ENCODE measurements at places on chromosomes 5 and 9.

GRCh38 chr9:7237473-7238246 is 479.9 kb downstream of the KDM4C start:
- no peak overlapping the region for H3K4me3 ChIP-seq
- no peaks in the 10 kb centered on the region for H3K27me3 ChIP-seq
- DNase-seq = no peak

GRCh38 chr5:124195411-124195810 is 551.0 kb downstream of the ZNF608 start:
- no peak overlapping the region for H3K4me3 ChIP-seq
- no peaks in the 10 kb centered on the region for H3K27me3 ChIP-seq
- no peak overlapping the region for H3K27ac ChIP-seq
- no peaks in the 10 kb centered on the region for H3K4me1 ChIP-seq
- no peaks in the 10 kb centered on the region for H3K36me3 ChIP-seq

DNA sequence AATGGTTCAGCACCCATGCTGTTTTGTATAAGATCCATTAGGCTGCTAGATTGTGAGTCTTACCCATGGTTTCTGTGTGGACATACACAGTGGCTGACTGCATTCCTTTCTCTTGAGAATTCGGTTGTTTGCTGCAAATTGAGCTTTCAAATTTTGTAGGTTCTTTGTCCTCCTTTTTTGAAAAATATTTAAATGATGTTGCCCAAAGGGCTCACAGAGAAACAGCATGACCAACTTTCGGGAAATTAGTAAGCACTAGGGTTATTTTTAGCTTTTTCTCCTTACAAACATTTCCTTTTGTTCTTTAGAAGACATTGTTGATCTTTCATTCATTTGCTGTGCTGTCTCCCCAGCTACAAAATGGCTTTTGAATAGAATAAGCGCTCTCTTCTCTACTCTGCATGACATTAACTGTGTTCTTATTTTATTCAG is 79.4 kb downstream of the NLN start:
- DNase-seq = no peak
- H3K4me1 ChIP-seq = peaks cover 14% of the 10 kb centered on the region
- no peak overlapping the region for H3K4me3 ChIP-seq
- H3K36me3 ChIP-seq = peaks cover 27% of the 10 kb centered on the region
- no peaks in the 10 kb centered on the region for H3K27me3 ChIP-seq

DNA sequence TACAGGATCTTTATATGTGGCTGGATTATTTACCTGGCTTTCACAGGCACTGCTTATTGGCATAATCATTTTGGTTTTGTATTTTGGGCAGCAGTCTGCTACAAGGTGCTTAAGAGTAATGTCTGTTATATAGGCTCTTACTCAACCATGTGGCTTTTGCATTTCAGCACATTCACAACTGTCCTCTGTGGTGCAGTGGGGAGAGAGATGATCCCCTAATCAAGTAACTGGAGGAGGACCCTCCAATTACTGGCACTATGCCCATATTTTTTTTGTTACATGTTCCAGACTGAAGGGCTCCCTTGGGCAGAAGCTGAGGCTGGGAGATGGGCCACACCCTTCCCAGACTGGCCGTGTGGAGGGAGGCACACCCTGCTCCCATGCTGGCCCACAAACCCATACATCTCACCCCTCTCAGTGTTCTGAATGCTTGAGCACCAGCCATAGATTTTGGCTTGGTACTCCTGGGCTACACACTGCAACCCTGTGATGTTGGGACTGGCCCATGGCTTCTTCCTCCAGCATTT is 173.5 kb downstream of the FAM174A start:
- H3K36me3 ChIP-seq = no peaks in the 10 kb centered on the region
- no peak overlapping the region for H3K4me3 ChIP-seq
- no peaks in the 10 kb centered on the region for H3K27me3 ChIP-seq
- H3K4me1 ChIP-seq = peaks cover 6% of the 10 kb centered on the region

DNA sequence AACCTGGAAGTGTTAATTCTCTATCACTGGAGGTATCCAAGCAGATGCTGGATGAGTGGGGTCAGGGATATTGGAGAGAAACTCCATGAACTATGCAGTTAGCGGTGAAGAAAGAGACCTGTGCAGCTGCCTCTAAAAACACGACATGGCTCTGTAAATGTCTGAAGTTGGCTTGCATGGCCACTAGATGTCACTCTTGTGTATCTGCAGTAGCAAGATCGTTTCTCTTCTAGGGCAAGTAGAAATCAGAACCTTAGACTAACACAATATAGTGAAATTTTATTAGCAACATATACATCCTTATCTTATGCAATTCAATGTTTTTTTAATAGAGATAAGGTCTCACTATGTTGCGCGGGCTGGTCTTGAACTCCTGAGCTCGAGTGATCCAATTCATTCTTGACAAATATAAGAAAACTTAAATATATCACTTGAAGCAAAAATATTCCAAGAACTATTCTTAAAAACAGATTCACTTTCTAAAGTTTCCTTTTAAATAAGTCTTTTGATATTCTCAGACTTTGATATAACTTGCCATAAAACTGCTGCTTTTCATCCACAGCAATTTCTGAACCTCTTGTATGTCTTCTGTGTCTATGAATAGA is 2.9 kb downstream of the OR2S2 start:
- H3K36me3 ChIP-seq = no peaks in the 10 kb centered on the region
- H3K4me1 ChIP-seq = no peaks in the 10 kb centered on the region
- H3K4me3 ChIP-seq = no peak overlapping the region

GRCh38 chr5:178273041-178273440 is 40.4 kb upstream of the PHYKPL start:
- H3K4me1 ChIP-seq = no peaks in the 10 kb centered on the region
- H3K27me3 ChIP-seq = no peaks in the 10 kb centered on the region
- no peak for DNase-seq
- H3K4me3 ChIP-seq = no peak overlapping the region
- H3K27ac ChIP-seq = no peak overlapping the region

Data from DND-41 (cell line).